AG09309 (cell line): ENCODE measurements at places on chromosomes 6 and 20.

DNA sequence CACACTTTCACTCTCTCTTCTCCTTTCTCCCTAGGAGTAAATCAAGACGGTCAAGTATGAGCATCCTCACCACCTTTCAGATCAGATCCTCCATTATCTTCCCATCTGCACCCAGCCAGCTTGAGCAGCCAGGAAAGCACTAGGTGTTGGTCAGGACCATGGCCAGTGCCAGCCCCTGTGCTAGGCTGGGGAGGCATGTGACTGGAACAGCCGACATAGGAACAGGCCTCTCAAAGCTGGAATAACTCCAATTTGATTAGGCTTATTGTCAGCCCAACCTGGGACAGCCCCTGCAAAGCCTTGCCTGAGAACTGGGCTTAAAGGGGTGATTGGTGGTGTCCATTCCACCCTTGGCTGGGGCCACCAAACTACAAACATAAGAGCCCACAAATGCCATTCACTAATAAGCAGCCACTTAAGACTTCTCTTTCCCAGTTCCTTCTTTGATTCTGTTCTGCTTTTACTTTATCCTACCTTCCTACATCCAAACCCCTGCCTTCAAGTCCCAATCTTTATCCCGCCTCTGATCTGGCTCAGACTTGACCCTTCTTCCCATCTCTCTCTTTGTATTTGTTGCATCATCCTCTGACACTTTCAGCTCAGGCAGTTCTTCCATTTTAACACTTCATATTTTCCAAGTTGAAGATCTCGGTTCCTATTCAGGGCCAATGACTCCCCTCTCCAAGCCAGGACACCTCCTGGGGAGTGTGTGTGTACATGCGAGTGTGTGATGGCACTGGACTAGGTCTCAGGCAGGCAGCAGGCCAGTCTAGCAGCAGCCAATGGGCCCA, 4.5 kb upstream of the TREM2 start:
- DNase-seq = no peak

- peak; percentile 20 for DNase-seq
Measured at GRCh38 chr6:41404182-41404845, 68.9 kb downstream of the NCR2 start.

DNA sequence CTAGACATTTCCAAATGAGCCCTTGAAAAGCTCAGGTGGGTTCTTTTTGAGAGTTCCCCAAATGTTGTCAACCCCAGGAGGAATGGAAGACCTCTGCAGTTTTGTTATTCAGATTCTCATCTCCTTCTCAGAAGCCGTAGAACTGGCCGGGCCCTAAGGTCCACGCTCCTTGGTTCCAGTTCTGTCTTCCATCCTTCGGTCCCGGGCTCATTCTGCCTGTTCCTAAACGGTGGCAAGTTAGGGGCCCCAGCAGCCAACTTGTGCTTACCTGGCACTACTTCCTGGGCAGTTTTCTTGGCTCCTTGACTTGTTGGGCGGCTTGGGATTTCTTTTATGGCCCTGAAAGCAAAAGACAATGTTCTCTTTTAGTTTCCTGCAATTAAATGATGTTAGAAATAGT, 6.4 kb downstream of the ESR1 start:
- DNase-seq = no peak

- no peak for DNase-seq
Measured at GRCh38 chr6:45949256-45949655, 66.4 kb downstream of the CLIC5 start.

GRCh38 chr6:140388192-140388802, 1013.8 kb upstream of the CITED2 start:
- no peak for DNase-seq

DNA sequence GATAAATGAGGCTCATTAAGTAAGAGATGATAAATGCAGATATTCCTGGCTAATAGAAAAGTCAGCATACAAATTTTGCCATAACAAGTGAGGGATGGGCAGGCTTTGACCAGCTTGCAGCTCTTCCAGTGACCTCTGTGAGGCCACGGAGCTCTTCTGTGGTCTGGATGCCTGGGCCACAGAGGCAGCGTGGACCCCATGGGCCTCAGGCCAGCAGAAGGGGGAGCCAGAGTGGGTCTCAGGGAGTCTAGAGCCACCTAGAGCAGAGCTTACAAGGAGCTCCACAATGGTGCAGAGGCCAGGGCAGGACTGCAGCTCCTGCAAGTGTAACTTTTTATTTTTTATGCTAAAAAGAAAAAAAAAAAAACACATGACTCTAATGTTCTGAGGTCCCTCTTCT, 165.1 kb downstream of the ARID1B start:
- no peak for DNase-seq

DNA sequence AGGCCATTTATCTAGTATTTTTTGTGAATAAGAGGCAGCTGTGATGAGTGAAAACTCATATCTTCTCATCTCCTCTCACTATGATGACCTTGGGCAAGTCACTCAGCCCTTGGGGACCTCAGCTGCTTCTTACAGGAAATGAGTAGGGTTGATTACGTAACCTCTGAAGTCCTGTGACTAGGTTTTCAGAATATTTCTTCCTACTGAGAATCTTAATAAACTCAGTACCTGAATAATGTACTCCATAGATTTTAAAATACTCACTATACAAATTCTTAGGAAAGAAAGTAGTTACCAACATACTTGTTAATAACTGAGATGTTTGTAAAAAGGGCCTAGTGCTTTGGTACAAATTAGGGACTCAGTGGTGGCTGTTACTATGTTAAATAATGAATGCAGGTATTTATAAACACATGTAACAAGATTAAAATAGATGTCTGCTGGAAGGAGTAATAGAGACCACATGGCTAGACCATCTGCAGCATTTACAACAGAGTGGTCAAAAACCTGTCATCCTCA, 60.9 kb downstream of the RPRD1B start:
- DNase-seq = no peak

GRCh38 chr6:2877960-2878359, 25.1 kb downstream of the SERPINB9 start:
- no peak for DNase-seq

- DNase-seq = no peak
Measured at GRCh38 chr6:124960757-124961463, 1.3 kb upstream of the RNF217 start.

- no peak for DNase-seq
Measured at GRCh38 chr6:32983493-32983848, 15.1 kb downstream of the BRD2 start.

GRCh38 chr6:163893609-163894189, 479.2 kb downstream of the QKI start:
- no peak for DNase-seq

GRCh38 chr6:75802366-75802765, 53.3 kb downstream of the MYO6 start:
- DNase-seq = no peak

GRCh38 chr6:14023855-14024254, 93.7 kb upstream of the CD83 start:
- no peak for DNase-seq

DNA sequence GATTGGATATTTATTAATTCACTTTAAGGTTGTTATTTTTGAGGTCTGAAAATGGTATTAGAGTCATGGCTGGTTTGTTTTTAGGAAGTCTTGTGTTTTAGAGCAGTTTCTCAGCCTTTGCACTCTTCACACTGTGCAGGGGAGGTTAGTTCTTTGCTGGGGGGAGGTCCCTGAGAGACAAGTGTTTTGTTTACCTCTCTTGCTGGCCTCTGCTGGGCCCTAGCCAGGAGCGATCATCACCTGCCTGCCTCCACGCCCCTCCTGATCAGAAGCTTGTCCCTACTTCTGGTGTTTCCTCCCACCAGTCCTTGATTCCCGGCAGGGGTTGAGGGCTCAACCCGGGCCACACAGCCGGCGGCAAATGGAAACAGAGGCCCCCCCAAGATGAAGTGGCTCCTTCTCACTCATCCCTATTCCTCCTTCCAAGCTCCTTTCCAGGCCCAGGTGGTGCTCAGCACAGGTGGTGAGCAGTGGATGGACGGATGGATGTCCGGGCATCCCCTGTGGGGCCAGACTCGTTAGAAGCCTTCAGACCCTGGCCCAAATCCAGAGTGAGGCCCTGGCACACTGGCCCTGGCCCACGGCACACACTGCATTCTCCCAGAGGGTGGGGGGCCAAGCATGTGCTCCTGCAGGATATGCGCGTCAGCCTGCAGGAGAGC, 51.3 kb downstream of the GRM4 start:
- DNase-seq = no peak

- no peak for DNase-seq
Measured at GRCh38 chr6:38549795-38550194, 89.9 kb downstream of the BTBD9 start.

DNA sequence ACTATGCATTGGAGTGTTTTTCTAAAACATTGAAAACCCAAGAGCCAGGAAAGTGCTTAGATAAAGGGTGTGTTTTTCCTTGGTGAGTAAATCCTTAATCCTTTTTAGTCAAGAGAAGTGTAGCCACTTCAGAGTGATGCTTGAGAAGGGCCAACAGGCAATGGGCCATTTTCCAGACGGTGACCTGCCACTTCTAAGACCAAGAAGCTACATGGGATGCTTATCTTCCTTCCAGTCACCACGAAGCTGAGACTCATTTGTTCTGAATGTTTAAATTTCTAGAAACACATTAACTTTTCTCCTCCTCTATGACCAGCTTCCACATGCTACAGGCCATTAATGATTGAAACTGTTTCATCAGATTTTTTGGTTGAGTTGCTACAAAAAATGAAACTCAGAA, 34.4 kb upstream of the NHSL1 start:
- no peak for DNase-seq

DNA sequence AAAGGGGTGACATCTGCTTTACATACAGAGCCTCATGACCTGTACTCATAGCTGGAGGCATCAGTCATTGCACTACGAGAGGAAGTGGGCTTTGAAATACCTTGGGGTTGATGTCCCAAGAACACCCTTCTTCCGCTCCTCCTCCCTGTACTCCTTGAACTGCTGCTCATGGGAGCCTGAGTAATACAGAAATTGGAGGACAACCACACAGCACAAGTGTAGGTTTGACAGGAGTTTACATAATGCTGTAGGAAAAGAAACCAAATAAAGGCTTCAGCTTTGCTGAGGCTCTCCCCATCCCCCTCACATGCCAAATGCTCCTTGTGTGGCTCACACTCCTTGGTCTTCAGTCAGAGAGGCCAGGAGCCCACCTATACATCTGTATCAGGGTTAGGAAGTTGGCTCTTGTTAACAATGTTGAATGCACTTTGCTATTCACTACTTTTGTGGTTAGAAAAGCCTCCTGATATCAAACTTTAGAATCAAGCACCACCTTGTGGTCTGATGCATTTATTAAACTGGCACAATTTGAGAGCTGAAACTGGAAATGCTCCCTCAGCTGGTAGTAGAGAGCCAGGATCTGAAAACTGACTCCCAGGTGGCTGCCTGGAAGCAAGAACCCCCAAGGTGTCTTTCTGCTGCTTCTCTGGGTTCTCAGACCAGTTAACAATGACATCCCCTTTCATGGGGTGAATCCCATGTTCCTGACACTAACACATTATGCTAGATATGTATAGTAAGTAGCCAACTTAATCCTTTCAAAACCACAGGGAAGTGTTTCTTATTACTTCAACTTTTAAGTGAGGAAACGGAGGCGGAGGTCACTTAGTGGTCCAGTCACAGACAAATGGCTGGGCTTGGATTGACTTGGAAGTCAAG, 56.2 kb upstream of the EDN1 start:
- peak; percentile 59 for DNase-seq

DNA sequence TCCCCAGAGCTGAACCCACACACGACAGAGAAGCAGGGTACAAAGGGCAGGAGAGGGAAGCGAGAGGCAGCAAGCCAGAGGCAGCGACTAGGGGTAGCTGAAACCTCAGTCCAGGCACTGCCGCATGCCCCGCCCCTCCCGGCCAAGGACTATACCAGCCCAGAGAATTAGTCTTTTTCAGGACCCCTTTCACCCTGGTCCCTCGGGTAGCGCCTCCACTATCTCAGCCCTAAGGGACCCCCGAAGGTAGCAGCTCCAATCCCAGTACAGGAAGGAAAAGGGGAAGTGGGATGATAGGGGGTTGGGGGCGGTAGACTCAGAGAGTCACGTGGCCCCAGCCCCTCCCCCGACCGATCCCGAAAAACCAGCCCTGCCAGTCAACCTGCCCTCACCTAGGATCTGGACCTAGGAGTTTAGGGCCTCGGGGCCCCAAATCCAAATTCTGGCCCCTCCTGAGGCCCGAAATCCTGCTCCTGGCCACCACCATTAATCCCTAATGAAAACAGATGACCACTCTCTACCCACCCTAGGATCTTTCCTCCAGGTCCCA, 1.3 kb downstream of the RGL2 start:
- no peak for DNase-seq

DNA sequence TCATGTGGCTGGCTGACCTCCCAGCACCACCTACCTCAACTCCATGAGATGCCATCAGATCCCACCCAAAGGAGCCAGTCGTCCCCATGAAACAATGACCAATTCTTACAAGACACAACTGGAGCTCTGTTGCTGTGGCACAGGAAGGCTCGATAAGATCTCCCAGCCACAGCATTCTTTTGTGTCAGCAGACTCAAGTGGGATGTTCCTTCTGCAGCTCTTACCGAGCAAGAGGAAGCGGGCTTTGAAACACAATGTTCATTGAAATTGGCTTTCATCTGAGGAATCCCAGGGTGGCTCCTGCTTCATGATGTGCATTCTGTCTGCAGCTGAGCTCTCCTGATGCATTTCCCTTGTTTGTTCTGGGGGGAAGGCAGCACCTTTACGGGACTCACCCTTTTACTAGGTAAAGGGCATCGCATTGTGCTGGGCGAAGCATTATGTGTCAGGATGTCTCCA, 222.0 kb upstream of the SGK1 start:
- no peak for DNase-seq

- no peak for DNase-seq
Measured at GRCh38 chr6:16240589-16241320, 2.4 kb downstream of the GMPR start.

- DNase-seq = no peak
Measured at GRCh38 chr20:5806457-5807263, 56.5 kb downstream of the SHLD1 start.

DNA sequence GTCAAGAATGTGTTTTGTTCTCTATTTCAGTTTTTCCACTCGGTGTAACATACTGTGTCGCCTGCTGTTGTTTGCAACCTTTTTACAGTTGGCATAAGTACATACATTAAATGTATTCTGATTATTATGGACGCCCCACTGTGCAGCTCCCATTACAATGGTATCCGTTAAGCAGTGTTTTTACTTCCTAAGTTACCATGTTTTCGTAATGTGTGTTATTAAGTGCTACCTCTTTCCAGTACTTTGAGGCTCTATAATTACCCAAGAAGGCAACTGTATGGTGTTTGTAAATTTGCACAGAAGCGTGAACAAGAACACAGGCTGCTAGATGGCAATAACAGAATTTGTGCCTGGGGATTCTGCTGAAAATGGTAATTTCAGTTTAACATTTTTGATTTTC, 568.0 kb upstream of the MARCKS start:
- DNase-seq = no peak

- no peak for DNase-seq
Measured at GRCh38 chr6:169212436-169212835, 41.2 kb downstream of the THBS2 start.

- no peak for DNase-seq
Measured at GRCh38 chr20:19096843-19097242, 115.6 kb upstream of the SLC24A3 start.
